Omental fat pad (tissue), 4 donors: ENCODE measurements at places on chromosomes 2 and 18.

DNA sequence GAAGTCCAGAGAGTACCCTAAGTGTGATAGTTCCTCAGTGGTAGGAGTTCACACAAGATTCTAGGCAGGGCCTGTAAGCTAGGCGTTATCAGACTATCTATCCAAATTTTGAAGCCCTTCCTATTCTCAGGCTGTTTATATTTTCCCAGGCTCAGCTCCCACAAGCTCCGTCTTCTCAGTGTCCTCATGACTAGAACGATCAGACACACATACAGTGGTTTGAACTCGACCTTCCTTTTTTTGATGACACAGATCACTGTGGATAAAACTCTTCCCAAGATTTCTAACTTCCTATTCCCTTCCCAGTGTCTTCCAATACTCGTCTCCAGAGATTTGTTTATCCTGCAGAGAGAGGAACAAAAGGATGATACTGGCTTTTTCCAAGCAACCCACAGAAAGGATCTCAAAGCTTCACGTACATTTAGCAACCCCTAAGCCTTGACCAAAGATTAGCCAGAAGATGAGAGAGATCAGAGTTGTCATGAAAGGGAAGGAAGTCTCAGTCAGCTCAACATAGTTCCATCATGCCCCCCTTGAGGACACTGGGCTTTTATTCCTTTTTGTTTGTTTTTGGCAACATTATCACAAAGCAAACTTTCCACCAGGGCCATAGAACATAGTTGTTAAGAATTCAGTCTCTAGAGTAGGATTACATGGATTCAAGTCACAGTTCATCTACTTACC, 42.3 kb upstream of the DOK6 start:
- no peak for DNase-seq

DNA sequence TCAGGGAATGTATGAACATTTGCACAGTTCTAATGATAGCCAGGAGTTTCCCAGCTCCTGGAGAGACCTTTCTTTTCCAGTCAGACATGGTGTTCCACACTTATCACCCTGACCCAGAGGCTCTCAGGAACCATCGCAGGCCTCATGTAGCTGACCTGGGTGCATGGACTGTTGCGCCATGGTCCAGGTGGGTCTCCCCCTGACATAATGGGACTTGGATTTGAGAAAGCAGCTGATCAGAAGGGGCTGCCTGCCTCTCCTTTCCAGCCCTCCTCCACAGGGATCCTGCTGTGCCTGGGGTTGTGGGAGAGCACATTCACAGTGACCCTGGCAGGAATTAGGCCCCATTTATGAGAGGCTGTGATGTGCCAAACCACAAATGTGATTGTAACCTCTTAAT, 133.4 kb upstream of the ALPP start:
- DNase-seq, result no peak

- DNase-seq, result no peak
Measured at GRCh38 chr18:79402977-79403722, 7.4 kb downstream of the NFATC1 start.

DNA sequence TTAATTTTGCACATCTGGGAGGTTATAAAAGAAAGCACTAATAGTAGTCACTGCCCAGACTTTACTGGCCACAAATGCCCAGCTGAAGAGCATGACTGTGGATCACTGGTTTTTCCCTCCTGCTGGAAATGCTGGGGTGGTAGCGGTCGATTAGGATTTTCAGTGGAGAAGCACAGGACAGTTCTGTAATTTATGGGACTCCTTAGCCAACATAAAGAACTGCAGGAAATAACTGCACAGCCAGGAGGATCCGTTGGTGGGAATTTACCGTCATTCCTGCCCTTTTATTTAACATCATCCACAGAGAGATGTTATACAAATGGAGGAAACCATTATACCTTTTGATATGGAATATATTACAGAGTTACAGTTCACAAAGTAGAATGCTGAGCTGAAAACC, 61.5 kb downstream of the TNFRSF11A start:
- no peak for DNase-seq

- DNase-seq, result no peak
Measured at GRCh38 chr2:88451811-88452564, 505 bp downstream of the FOXI3 start.

DNA sequence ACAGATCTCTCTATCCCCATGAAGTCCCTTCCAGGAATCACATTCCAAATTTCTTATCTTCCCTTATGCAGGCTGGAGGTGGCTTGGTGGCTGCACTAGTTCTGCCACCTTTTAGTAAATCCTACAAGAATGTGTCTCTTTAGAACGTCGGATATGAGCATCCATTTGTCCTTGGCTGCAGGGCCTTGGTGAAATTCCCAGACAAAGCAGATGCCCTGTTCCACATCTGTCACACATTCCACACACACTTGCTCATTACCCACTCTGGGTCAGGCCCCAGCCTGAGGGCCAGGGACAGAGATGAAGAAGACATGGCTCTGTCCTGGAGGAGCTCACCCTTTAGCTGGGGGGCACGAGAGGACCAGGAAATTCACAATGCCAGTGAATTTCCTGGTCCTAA, 31.2 kb upstream of the GPR17 start:
- DNase-seq, result no peak

DNA sequence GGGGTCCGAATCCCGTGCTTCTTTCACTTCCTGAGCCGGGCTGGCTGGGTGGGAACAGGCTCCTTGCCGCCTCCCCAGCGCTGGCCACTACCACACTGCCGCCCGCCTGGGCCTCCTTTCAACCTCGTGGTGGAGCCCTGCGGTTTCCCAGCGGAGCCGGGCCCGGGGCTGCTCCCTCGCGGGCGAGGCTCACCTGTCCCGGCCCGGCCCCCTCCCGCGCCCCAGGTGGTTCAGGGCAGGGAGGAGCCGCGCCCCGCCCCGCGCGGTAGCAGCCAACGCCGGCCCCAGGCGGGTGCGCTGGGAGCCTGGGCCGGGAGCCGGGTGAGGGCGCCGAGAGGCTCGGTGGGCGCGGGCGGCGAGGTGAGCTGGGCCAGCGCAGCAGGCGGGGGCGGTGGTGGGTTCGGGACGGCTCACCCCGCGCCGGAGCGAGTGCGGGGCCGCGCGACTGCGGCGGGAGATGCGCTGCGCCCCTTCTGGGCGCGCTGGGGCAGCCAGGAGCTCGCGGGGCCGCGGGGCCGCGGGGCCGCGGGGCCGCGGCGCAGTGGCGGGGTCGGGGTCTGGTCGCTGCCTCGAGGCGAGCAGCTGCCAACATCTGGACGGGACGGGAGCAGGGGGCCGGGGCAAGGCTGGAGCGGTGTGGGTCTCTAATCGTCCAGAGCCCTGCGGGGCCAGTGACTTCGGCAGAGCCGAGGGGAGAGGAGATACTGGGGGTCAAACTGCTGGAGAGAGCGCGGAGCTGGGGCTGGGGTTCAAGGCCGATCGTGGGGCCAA, at the start of gene LYPD6B:
TSS of gene LYPD6B (plus strand) at position 258 of the 771 bp plus-strand sequence. CDS start 92,250 bp downstream, outside the sequence.
- DNase-seq, result no peak

DNA sequence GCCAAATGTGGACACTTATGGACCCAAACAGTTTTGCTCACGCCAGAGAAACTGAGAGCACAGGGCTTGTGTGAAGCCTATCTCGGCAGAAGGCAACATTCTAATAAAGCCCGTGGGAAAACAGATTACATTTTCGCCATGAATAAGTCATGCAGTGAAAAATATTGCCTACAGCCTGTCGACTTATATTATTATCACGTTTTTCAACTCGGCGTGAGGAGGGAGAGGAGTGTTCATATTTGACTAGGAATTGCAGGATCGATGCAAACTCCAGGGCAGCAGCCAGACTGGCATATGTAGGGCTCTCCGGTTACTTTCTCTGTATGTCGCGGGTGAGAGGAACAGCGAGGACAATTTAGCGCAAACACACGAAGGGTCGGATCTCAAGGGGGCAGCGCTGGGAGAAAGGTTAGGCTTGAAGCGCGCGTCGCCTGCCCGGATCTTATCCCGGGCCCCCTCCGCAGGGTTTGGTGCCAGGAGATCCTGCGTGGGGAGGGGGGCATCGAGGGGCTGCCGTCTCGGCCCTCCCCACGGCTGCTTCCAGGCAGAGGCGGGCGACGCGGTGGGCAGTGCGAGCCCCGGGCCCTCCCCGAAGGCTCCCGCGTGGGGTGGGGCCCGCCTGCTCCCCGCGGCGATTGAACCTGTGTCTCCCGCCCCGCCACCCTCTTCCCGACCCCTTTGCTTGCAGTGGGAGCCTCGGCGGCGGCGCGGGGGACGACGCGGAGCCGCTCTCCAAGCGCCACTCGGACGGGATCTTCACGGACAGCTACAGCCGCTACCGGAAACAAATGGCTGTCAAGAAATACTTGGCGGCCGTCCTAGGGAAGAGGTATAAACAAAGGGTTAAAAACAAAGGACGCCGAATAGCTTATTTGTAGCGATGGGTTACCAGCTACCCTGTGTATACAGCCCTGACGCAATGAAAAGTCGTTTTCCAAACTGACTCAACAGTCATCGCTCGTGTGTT, 4.4 kb downstream of the ADCYAP1 start:
- no peak for DNase-seq

DNA sequence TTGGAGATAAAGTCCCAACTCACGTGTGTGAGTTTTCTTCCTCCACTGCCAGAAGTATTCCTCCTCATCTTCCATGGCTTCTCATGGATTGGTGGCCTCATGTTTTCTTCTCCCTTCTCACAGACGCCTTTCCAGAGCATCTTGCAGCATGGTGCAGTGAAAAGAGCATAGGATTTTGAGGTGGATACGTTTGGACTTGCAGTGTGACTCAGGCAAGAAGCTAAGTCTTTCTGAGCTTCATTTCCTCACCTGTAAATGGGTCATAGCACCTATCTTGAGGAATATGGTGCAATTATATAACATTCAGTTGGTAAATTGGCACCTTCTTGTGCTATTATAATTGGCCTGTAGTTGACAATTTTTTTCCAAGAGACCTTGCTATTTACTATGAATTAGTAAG, 247.6 kb downstream of the RDH14 start:
- no peak for DNase-seq

DNA sequence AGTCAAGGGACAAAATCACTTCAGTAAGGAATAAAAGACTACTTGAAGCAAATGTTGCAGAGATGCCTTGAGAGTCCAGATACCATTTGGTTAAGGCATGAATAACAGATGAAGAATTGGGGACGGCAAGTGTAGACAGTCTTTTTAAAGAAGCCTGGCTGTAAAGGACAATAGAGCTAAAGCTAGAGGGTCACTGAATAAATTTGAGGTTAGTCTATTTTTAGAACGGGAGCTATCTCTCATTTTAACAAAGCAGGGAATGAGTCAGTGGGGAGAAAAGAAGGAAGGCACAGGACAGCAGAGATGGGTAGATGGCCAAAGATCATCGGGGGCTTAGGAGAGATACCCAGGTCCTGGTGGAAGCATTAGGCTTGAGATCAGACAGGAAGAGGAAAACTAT, 30.6 kb upstream of the CHN1 start:
- no peak for DNase-seq

DNA sequence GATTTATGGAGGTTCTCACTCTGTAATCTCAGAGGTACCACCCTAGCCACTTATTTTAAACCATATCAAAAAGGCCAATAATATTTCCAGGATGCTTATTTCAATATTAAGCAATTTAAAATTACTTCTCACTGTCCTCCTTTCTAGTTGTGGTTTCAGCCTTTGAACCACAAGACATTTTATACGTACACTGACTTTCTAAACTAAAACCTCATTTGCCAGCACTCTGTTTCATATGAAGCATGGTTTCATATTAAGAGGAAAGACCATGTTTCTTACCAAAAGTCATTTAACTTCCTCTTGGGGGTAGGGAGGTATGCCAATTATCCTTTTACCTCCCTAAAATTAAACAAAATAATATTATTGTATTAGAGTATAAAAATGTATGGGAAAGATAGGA, 399.8 kb downstream of the CDH7 start:
- DNase-seq, result no peak

GRCh38 chr18:49859725-49860124, 46.4 kb upstream of the ACAA2 start:
- no peak for DNase-seq

DNA sequence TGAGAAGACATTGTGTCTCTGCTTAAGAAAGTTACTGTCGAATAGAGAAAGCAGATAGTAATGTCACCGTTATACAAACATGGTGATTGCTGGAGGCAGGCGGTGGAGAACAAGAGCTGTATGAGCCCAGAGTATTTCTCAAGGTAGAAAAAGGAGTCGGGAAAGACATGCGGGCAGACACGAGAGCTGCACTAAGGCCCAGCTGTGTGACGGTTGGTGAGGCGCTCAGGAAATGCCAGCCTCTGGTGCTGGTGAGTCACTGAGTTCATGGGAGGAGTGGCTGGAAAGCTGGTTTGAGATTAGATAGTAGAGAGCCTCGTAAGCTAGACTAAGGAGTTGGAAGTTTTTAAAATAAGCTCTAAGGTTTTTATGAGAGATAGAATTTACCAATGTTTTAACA, 390.9 kb upstream of the TRIB2 start:
- DNase-seq, result no peak

- DNase-seq, result no peak
Measured at GRCh38 chr18:51020536-51020935, 9.5 kb upstream of the SMAD4 start.

GRCh38 chr2:43941966-43942365, 53.8 kb downstream of the LRPPRC start:
- DNase-seq, result no peak

DNA sequence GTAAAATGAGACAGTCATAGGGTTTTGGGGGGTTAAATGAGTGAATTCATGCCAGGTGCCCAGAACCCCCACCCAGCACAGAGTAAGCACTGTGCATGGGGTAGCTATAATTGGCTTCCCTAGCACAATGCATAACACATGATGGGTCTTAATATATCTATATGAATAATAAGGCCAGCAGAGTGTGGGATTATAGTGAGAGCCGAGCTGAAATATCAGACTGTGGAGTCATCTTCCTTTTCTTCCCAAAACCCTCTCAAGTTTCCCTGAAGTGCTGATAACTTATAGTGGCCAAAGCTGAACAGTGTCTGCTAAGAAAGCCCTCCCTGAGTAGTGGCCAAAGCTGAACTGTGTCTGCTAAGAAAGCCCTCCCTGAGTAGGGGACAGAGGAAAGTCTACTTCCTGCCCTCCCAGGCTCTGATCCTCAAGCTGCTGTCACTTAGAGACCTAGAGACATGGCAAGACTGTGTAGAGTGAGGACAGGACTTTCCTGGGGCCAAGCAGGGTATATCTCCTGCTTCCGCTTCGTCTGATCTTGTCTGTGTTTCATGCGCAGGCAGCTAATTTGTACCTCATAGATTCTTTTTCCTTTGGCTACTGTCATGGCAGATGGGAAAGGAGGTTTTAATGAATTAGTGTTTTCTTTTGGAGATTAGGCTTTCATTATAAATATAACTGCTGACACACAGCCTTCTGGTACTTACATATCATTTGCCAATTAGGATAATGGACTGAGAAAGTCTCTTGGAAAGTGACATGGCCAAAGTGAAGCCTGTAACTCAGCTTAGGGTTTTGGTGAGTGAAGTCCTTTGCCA, 94.9 kb downstream of the FHOD3 start:
- no peak for DNase-seq

- DNase-seq, result no peak
Measured at GRCh38 chr2:237137626-237138323, 52.1 kb downstream of the COPS8 start.
